ENCODE measurements at places on chromosomes 2 and 18. TPM values are rescaled to one million over a fixed set of nuclear protein-coding genes. Genes with fewer than 3 reads are reported as not detected.

- H3K36me3 ChIP-seq = no peaks in the 10 kb centered on the region
- peak; percentile 59 for DNase-seq
- H3K4me3 ChIP-seq = no peak overlapping the region
- peaks cover 61% of the 10 kb centered on the region for H3K4me1 ChIP-seq
These were observed 36.5 kb downstream of the HS1BP3 start for GRCh38 chr2:20614201-20615067.

GRCh38 chr2:29117636-29118303 lies 2.6 kb downstream of the CLIP4 start:
- no peaks in the 10 kb centered on the region for H3K27me3 ChIP-seq
- no peak for DNase-seq
- H3K27ac ChIP-seq = peak overlapping the region; percentile 73
- H3K4me3 ChIP-seq = no peak overlapping the region
- peaks cover 32% of the 10 kb centered on the region for H3K4me1 ChIP-seq

GRCh38 chr2:226798422-226799210 lies 1.0 kb downstream of the IRS1 start:
- H3K36me3 ChIP-seq = no peaks in the 10 kb centered on the region
- peak overlapping the region; percentile 82 for H3K27ac ChIP-seq
- DNase-seq = peak; percentile 66
- peak overlapping the region; percentile 92 for H3K4me3 ChIP-seq
- H3K4me1 ChIP-seq = peaks cover 72% of the 10 kb centered on the region
- H3K27me3 ChIP-seq = no peaks in the 10 kb centered on the region

- H3K4me1 ChIP-seq = peaks cover 23% of the 10 kb centered on the region
- DNase-seq = no peak
- H3K27me3 ChIP-seq = no peaks in the 10 kb centered on the region
- H3K27ac ChIP-seq = no peak overlapping the region
- peaks cover 34% of the 10 kb centered on the region for H3K36me3 ChIP-seq
- H3K4me3 ChIP-seq = no peak overlapping the region
These were observed 6.7 kb downstream of the LMAN1 start for GRCh38 chr18:59352250-59352855.

Gene STAT4
- total RNA-seq = 0.52 TPM

Gene MARCO
- not detected for total RNA-seq

DNA sequence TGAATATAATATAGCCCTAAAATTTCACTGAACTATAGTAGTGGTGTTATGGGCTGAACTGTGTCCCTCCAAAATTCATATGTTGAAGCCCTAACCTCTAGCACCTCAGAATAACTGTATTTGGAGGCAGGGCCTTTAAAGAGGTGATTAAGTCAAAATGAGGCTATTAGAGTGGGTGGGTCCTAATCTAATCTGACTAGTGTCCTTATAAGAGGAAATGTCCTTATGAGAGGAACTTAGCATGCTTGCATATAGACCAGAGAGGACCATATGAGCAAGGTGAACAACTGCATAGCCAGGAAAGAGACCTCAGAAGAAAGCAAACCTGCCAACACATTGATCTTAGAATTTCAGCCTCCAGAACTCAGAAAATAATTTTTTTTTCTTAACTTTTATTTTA lies 238.4 kb downstream of the ZEB2 start:
- no peak for DNase-seq
- no peaks in the 10 kb centered on the region for H3K4me1 ChIP-seq
- H3K27ac ChIP-seq = no peak overlapping the region
- H3K36me3 ChIP-seq = no peaks in the 10 kb centered on the region
- no peak overlapping the region for H3K4me3 ChIP-seq
- H3K27me3 ChIP-seq = no peaks in the 10 kb centered on the region

DNA sequence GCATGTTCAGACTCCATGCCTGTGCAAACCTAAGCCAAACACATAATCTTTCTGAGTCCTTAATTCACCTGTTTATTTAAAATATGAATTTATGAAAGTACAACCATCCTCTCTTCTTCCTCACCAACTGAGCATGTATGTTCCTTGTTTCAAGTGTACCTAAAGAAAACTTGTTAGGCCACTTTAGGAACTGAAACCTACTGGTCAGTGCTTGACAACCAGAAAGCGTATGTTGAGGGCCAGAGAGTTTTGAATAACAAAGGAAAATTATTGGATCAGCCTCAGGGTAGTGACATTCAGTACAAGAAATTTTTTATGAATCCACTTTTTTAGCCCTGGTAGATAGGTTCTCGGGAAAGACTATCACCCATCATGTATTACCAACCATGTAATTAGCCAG lies 847.6 kb upstream of the CELF4 start:
- no peak overlapping the region for H3K4me3 ChIP-seq
- H3K36me3 ChIP-seq = no peaks in the 10 kb centered on the region
- no peaks in the 10 kb centered on the region for H3K4me1 ChIP-seq
- no peaks in the 10 kb centered on the region for H3K27me3 ChIP-seq
- no peak for DNase-seq

DNA sequence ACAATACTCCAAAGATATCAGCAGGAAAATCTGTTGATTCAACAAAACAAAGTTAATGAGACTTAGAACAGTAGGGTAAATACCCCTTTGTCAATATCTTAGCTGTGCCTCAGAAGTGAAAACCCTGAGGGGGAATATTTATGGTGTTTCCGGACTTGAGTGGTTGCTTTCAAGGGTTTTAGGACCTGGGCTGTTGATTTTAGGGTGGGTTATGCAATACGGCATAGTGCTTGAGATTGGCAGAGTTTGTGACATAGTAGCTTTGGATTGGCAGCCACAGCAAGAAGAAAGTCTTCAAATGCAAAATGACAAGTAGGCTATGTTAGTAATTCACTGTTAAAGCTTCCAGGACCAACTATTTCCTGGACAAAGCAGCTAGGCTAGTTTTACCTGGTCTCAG lies 826.3 kb upstream of the CDH2 start:
- no peaks in the 10 kb centered on the region for H3K4me1 ChIP-seq
- H3K36me3 ChIP-seq = no peaks in the 10 kb centered on the region
- DNase-seq = no peak
- no peaks in the 10 kb centered on the region for H3K27me3 ChIP-seq
- no peak overlapping the region for H3K27ac ChIP-seq

Gene ASNSD1
- total RNA-seq = 22.8 TPM

DNA sequence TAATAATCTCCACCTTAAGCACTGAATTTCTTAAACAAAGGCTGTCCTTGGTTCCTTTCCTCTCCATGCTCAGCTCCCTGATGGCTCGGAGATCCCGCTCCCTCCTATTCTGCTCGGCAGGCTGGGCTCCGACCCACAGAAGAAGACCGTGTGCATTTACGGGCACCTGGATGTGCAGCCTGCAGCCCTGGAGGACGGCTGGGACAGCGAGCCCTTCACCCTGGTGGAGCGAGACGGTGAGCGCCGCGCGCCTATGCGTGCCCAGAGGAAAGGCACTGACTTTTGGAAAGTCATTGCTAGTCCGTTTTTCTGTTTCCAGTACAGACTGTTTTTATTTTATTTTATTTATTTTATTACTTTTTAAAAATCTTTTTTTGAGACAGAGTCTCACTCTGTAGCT lies 9.6 kb downstream of the CNDP2 start:
- peaks cover 68% of the 10 kb centered on the region for H3K4me1 ChIP-seq
- no peak overlapping the region for H3K27ac ChIP-seq
- no peak for DNase-seq
- no peak overlapping the region for H3K4me3 ChIP-seq
- peaks cover 24% of the 10 kb centered on the region for H3K36me3 ChIP-seq
- no peaks in the 10 kb centered on the region for H3K27me3 ChIP-seq

Gene SNED1
- 13.5 TPM for total RNA-seq

DNA sequence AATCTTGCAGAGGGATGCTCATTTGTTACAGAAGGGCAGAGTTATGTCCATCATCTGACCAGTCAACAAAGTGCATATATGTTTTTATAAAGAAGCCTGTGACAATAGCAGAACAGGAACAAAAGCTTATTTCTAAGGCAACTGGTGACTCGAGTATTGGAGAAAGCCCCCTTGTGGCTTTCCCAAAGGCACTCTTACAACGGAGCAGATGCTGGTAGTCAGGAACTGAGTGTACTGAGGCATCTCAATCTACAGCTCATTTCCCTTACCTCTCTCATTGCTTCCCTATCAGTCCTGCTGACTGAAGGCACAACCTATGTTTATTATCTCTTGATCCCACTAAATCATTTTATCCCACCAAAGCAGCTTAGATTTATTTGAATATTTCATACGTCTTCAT lies 557.1 kb upstream of the CHAC2 start:
- no peaks in the 10 kb centered on the region for H3K27me3 ChIP-seq
- H3K27ac ChIP-seq = peak overlapping the region; percentile 78
- peak; percentile 44 for DNase-seq
- peaks cover 32% of the 10 kb centered on the region for H3K4me1 ChIP-seq
- no peaks in the 10 kb centered on the region for H3K36me3 ChIP-seq

DNA sequence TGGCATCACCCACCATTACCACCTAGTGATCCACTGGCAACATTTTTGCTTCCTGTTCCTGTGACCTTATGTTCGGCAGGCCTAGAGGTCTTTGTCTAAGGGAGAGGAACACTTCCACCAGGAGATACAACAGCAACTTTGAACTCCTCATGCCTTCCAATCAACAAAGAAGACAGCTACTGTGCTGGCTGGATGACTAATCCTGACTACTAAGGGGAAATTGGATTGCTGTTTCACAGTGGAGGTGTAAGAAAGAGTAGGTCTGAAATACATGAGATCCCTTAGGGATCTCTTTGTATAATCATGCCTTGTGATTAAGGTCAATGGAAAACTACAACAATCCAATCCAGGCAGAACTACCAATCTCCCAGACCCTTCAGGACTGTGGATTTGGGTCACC lies 45.2 kb downstream of the EIF2AK3 start:
- no peaks in the 10 kb centered on the region for H3K4me1 ChIP-seq
- H3K27me3 ChIP-seq = no peaks in the 10 kb centered on the region
- H3K36me3 ChIP-seq = peaks cover 33% of the 10 kb centered on the region
- H3K4me3 ChIP-seq = no peak overlapping the region
- H3K27ac ChIP-seq = no peak overlapping the region
- no peak for DNase-seq

DNA sequence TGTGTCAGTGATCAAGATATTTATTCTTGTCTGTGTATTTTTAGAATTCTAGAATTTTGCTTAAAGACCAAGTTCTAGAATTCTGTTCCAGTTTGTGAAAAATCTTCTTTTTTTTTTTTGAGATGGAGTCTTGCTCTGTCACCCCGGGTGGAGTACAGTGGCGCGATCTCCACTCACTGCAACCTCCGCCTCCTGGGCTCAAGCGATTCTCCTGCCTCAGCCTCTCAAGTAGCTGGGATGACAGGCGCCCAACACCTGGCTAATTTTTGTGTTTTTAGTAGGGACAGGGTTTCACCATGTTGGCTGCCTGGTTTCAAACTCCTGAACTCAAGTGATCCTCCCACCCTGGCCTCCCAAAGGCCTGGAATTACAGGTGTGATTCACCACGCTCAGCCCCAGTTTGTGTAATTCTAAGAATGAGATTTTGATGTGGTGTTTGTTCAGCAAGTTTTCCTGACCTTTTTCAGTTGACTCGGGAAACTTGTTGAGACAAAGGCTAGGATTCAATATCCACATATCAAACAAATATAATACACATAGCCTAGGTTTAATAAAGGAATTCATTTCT lies 3.6 kb downstream of the EIF5B start:
- H3K36me3 ChIP-seq = no peaks in the 10 kb centered on the region
- no peak for DNase-seq
- H3K27ac ChIP-seq = no peak overlapping the region

Gene DOCK10
- 3.4 TPM for total RNA-seq

DNA sequence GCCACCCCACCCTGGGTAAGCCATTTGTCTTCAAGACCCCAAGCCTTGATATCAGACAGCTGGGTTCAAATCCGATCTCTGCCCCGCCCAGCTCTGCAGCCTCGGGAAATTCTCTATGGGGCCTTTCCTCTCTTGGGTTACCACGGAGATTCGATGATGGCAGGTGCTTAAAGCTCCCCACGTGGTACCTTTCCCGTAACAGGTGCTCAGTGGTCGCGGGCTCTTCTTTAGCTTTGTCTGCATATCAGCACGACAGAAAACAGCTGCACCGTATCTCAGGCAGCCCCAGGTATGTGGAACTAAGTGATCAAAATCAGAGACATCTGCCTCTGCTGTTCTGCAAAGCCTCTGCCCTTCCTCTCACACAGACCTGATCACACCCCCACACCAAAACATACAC lies 37.4 kb downstream of the TTC32 start:
- H3K4me3 ChIP-seq = no peak overlapping the region
- peaks cover 19% of the 10 kb centered on the region for H3K4me1 ChIP-seq
- DNase-seq = no peak
- H3K27me3 ChIP-seq = no peaks in the 10 kb centered on the region

DNA sequence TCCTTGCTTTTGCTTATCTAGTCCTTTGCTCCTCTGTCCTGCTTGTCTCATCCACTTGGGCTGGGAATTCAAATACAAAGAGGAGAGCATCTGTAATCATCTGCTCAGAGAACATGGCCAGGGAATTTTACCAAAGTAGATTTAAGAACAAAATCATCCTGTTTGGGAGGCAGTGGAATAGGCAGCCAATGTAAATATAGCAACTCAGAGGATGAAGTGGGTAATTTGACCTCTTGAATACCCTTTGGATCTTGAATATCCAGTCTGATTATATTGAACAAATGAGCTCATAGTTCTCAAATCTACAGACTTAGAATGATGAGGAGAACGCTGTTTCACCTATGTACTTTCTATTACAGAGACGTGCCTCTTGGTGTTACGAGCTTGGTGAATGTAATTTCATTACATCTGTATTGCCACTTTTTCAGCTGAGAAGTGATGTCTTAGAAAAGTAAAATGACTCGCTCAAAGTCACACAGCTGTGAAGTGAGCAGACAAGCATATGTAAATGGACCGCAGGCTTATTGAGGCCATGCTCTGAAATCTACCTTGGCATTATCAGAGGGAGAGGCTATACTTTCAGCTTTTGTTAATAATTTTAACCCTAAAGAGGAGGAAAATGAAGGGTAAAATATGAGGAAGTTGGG lies 266.3 kb downstream of the MTX2 start:
- no peak overlapping the region for H3K27ac ChIP-seq
- H3K4me3 ChIP-seq = no peak overlapping the region
- H3K27me3 ChIP-seq = no peaks in the 10 kb centered on the region
- H3K36me3 ChIP-seq = no peaks in the 10 kb centered on the region
- H3K4me1 ChIP-seq = no peaks in the 10 kb centered on the region

DNA sequence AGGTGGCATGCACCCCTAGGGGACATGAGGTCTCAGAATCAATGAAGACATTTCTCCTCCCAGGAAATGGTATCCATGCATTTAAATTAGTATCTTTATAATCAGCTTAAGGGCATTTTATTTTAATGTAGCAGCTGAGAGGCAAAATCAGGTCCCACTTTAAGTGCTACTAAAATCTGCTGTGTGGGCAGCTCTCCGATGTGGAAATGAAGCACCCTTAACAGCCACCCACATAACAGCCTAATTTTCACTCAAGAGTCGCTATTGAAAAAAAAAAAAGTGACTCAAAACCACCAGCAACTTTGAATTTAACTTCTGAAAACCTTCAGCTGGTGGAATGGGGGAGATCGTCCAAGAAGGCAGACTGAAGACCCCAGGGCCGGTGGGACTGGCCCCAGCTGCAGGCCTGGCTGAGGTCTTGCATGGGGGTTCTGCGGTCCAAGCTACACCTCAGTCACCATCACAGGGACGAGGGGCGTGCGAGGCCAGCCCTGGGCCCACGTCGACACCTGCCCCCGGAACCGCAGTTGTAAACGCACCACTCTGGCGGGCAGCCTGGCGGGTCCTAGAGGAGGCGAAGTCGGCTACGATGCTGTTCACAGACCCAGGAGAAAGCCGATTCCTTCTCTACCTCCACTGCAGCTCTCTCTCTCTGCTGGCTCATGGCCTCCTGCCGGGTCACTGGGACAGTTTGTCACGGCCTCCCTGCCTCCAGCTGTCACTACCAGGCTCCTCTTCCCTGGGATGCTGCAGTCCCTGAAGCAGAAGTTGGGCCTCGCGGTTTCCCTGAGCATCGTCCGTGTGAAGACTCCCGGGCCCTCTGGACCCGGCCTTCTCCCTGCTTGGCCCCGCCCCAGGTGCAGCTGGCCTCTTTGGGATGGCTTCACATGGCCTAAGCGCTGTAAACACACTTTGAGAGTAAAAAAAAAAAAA lies 111.9 kb downstream of the KCNF1 start:
- H3K27ac ChIP-seq = peak overlapping the region; percentile 55
- no peak for DNase-seq
- no peaks in the 10 kb centered on the region for H3K36me3 ChIP-seq
- H3K4me3 ChIP-seq = no peak overlapping the region

Data from body of pancreas (tissue), 4 donors.